ENCODE measurements at places on chromosomes 11 and 22.

DNA sequence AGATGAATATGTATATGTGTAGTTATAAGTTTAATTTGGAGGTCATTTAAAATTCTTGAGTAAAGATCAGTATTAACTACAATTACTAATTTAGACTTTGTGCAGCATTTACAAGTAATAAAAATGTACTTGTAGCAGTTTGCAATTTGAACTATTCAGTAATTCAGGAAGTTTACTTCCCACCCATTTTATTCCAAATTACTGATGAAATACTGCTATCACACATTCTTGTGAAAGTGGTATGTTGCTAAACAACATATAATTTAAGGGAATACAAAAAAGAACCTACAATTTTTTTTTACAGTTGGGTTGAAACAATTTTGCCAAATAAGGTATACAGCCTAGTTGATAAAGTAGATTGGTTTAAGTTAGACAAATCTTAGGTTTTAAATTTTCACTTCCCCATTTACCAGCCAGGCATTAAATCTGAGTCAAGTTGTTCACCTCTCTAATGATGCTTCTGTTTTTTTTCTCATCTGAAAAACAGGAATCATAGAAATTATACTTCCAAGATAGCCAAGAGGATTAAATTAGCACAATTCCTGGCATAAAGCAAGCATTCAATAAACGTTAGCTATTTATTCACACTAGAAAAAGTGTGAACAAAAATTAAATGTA is 45.3 kb downstream of the ZBTB44 start:
- no peak for DNase-seq

DNA sequence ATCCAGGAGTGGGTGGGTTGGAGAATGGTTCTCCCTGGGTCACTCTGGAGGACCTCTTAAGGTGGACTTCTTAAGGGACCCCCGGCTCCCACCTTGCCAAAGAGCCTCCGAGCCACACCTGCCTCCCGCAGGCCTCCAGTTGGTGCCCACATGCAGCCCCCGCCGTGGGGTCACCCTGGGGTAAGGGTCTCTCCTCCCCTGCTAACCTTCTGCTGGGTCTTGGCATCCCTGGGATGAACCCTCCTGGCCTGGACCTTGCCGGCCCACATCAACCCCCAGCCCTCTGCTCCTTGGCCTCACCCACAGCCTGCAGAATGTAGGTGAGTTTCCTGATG is 12.5 kb upstream of the MUC6 start:
- DNase-seq, result no peak

DNA sequence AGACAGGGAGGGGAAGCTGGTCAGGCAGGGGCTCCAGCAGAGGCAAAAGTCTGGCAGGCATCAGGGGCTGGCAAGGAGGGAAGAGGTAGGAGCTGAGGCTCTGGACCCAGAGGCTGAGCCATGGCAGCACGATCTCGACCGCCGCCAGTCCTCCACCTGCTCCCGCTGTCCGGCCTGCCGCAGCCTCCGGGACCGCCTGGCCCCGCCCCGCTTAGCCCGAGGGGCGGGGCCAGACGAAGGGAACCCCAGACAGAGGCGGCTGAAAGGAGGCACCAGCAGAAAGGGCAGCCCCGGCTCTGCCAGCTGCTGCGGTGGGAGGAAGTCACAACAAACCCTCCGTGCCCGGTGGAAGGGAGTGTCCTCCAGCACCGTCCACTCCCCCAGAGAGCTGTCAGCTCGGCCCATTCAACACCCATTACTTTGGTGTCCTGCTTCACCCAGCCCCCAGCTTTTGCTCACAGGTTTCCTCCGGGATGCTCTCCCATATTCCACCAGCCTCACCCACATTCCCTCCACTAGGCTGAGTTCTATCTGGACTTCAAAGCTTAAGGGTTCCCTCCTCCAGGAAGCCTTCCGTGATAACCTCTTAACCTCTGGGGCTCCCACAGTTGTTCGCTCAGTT is at the start of gene MFNG:
Gene MFNG (minus strand): TSS at position 161 of the 622 bp plus-strand sequence. CDS start 207 bp downstream, outside the sequence.
- DNase-seq, result no peak

- DNase-seq, result no peak
Measured at GRCh38 chr22:17920145-17920605, 104.2 kb downstream of the MICAL3 start.

DNA sequence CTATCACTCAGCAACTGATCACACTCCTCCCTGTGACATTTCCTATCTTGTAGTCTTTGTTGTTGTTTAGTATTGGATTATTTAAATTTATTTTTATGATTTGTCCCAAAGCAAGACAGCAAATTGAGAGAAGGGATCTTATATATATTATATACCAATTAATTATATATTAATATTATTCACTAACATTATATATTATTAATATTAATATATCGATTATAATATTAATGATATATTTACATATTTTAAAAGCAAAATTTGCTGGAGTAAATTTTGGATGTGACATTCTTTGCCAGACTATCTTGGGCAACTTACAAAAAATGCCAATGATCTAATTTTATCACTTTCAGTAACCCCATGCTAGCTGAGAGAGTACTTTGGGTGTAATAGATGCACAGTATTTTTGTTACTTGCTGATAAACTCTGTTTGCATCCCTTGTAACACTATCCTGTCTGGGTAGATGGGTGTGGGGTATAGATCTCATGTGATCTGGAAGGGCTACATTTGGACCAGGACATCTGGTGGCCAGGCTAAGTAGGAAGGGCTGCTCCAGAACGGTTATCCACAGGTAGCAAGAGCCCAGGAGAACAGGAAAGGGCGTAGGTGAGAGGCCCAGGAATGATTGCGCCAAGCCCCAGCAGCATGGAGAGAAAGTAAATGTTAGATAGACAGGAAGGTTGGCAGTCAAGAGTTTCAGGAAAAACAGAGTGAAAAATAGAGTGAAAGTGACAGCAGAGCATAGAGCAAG is 608.6 kb upstream of the KIRREL3 start:
- DNase-seq, result no peak

GRCh38 chr11:5369789-5370188 is 13.8 kb upstream of the OR51M1 start:
- DNase-seq, result no peak

GRCh38 chr11:103994094-103994493 is 42.3 kb upstream of the DDI1 start:
- no peak for DNase-seq

GRCh38 chr11:129348813-129349212 is 26.8 kb upstream of the BARX2 start:
- no peak for DNase-seq

- DNase-seq, result no peak
Measured at GRCh38 chr11:67157691-67158090, 38.6 kb downstream of the KDM2A start.

GRCh38 chr11:35324981-35325380 is 94.4 kb downstream of the SLC1A2 start:
- DNase-seq, result no peak

- DNase-seq, result no peak
Measured at GRCh38 chr11:125062218-125062930, 731 bp upstream of the SLC37A2 start.

GRCh38 chr11:100638648-100639047 is 48.4 kb upstream of the ARHGAP42 start:
- DNase-seq, result no peak

- DNase-seq, result no peak
Measured at GRCh38 chr11:5246772-5247471, 2.7 kb downstream of the HBG1 start.

DNA sequence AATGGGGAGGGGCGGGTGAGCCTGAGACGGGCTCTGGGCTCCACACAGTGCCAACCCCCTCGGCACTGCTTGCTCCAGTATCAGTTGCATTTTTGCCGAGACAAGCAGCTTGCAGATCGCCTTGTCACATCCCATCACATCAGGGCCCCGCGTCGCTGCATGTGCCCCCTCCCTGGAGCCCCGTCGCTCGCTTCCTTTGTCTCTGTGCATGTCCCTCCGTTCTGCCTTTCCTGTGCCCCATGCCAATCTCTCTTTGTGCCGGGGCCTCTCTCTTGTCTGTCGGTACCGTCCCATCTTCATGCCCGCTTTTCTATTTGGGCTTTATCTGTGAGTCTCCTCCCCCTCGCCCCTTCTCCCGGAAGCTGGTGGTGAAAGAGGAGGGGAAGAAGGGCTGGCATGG is 202.2 kb downstream of the CEP164 start:
- no peak for DNase-seq

- DNase-seq, result no peak
Measured at GRCh38 chr22:27011133-27011532, 353.7 kb downstream of the MIAT start.

GRCh38 chr22:49517667-49518185 is 309.9 kb downstream of the BRD1 start:
- DNase-seq, result no peak

GRCh38 chr11:11499300-11499699 is 122.5 kb downstream of the GALNT18 start:
- DNase-seq, result no peak

DNA sequence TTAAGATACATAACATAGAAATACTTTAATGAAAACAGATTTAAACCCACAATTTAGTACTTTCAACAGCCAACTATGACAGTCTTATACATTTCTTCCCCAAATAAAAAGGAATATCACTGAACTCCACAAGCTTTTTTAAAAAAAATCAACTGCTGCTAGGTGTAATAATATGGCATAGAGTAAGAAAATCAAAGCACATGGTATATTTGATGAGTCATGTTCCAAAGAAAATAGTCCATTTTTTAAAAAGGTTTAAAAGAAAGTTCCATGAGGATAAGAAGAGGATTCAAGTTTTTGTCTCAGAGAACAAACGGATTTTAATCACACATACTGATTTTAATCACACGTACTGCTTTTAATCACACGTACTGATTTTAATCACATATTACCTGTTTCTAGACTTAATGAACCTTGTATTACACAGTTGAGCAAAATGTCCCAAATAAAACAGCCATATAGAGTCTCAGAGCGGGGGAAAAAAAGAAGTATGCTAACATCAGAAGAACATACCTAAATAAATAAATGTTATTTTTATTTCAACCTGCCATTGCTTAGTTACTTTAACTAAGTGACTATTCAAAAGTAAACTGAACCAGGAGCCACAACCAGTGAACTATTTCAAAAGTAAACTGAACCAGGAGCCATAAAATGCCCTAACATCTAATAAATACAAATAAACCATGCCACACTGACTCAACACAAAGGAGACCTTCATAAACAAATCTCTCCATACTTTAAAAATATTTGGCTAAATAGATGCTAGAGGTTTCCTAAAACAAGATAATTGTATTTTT is 198.4 kb downstream of the SBF2 start:
- no peak for DNase-seq

DNA sequence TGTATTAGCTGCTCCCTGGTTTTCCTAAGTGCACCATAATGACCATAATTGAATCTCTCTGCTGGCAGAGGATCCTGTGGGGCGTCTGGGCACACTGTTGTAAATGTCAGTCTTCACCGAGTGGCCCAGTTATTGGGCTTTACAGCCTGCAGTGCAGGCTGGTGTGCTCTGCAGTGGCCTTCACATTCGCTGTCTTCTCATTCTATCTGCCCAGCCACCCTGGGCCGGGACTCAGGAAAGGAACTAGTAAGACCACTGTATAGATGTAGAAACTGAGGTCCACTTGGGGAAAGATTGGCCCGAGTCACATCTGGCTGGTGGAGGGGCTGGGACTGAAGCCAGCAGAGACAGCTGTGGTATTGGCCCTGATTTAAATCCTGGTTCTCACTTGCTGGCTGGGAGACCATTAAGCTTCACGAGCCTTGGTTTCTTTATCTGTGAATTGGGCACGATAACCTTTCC is 49.3 kb downstream of the TSPAN18 start:
- no peak for DNase-seq

GRCh38 chr22:32355760-32356159 is 1.9 kb upstream of the RFPL3 start:
- DNase-seq, result no peak

- DNase-seq, result no peak
Measured at GRCh38 chr22:30183861-30184278, 62.7 kb downstream of the LIF start.

DNA sequence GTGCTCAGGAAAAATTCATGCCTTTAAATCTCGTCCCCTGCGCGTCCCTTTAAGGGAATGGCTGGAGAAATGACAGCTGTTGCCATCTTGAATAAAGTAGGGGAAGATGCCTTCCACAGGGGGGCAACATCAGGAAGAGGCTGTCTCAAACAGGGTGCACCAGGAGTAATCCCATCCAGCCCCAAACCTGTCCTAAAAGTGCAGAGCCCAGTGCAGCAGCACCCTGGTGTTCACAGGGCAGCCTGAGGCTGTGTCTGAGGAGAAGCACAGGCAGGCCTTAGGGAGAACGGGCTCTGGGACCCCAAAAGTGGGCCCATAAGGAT is 10.8 kb upstream of the C11orf96 start:
- DNase-seq, result no peak

DNA sequence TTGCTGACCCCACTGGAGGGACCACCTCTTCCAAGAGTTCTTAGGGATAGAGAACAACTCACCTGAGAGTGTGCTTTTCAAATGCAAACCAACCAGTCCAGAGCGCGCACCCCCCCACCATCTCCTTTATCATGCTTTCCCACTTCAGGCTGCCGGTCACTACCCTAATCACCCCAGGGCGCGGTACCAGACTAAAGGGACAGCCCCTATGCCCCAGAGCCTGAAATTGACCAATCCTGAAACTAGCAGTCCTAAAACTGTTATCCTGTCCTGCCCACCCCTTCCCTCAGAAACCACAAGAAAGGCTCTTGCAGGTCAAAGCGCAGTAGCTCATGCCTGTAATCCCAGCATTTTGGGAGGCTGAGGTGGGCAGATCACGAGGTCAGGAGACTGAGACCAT is 37.0 kb downstream of the NEAT1 start:
- DNase-seq, result no peak

DNA sequence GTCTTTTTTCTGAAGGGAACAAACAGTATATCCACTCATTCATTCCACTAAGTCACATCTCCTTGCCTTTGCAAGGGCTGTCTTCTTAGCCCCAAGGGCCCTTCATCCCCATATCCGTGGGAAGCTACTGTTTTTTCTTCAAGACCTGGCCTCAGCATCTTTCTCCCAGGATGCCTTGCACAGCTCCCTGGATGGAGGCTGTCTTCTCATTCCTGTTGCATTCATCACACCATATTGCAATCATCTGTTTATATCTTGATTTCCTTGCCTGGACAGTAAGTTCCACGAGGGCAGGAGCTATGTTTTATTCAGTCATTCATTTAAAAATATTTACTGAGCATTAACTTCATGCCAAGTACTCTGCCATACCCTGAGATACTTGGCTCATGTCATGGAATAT is 29.3 kb upstream of the NECTIN1 start:
- no peak for DNase-seq

DNA sequence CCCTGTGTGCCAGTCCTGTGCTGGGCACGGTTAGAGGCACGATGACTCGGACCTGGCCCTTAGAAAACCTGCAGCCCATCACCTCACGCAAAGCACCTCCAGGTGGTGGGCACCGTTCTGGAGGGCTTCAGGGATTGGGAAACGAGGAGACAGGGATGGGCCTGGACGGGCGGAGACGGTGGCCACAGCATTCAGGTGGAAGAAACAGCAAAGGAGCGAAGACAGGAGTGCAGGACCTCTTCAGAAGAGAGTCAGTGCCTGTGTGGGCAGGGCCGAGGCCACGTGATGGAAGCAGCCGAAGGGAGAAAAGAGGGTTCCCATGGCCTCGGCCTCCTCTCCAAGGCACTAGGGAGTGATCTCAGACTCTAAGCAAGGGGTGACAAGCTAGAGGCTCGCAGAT is 8.1 kb upstream of the SLC22A12 start:
- no peak for DNase-seq

GRCh38 chr22:37501610-37502341 is 15.6 kb upstream of the MFNG start:
- no peak for DNase-seq
